ENCODE measurements at places on chromosomes 1 and 21.

DNA sequence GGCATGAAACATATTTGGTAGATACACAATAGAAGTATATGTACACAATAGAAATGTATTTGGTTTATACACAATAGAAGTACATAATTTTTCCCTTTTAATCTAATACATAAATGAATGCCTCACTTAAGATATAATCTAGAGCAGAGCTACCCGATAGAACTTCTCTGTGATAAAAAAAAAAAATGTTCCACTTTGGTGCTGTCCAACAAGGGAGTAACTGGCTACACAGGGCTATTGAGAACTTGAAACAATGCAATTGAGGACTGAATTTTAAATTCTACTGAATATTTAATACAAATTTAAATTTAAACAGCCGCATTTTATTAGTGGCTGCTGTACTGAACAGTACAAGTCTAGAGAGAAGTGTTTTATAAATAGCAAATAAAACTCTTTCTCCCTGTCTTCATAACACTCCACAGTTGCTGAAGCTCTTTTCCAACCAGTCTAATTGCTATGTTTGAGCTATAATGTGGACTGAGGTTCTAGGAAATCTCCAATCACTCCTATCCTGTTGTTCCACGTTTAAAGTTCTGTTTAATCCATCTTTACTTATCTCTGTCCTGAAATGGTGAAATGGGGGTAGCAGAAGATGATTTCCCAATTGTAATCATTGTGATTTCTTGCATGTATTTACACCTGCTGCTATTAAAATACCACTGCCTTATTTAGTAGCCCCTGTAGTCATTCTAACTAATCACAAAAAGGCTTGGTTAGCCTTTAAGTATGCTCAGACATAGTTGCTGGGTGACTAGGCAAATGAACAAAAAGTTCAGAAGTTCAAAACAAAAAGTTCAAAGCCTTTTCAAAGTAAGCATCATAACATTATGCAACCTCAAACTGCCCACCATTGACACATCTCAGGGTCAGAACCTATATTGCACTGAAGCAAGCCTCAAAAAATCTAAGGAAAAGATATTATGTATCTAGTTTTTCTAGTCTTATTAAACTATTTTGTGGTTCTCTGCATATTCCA, 192.3 kb upstream of the C1orf87 start:
- no peak for DNase-seq

DNA sequence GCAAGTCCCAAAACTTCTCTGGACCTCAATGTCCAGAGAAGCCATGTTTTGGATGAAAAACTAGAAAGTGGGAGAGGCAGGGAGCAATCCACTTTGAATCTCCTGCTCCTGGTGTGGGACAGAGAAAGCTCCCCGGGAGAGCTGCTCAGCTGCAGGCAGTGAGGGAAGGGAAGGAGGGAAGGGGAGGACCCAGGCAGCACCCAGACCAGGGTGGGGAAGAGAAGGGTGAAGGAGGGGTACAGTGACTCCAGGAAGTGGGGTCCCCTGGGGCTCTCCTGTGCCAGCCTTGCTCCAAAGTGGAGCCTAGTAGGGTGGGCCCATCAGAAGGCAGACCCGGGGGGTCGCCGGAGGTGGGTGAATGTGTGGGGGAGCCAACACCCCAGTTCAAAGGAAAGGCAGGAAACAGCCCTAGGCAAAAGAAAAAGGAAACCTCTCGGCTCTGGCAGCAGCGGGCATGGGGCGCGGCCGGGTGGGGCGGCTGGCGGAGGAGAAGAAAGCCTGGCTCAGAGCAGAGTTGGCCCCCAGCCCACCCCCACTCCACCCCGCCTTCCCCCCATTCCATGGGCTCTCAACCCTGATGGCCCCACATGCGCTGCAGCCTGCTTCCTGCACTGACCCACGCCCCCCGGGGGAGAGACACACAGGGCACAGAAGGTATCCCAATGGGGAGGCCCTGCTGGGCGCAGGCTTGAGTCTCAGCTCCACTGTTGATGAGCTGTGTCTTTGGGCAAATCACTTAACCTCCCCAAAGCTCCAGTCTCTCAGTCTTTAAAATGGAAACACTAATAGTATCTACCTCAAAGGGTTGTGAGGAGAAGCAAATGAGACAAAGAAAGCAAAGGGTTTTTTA, 5.7 kb downstream of the LGR6 start:
- DNase-seq = no peak

DNA sequence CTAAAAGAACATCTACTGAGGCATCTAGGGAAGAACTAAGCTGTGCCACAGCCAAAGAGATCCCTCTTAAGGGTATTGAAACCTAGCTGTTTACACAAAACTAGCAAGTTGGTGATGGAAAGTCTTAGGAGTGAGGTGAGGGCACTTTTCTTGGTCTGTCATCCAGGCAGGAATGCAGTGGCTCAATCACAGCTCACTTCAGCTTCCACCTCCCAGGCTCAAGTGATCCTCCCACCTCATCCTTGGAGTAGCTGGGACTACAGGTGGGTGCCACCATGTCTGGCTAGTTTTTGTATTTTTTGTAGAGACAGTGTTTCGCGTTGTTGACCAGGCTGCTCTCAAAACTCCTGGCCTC, 2.4 kb downstream of the PLEKHO1 start:
- DNase-seq = no peak

DNA sequence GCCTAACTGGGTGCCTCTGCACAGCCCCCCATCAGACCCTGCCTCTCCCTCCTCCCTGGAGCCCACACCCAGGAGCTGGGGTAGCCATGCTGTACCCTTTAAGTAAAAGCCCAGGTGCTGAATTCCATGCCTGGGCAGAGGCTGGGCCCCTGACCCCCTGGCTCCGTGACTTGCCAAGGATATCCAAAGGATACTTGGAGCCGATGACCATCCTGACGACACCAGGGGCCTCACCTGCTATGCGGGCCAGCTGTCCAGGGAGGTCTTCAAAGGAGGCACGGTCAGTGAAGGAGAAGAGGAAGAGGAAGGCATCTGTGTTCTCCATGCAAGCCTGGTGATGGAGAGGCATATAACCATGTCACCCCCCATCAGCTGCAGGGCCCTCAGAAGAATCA, 4.7 kb downstream of the CPLANE2 start:
- no peak for DNase-seq

DNA sequence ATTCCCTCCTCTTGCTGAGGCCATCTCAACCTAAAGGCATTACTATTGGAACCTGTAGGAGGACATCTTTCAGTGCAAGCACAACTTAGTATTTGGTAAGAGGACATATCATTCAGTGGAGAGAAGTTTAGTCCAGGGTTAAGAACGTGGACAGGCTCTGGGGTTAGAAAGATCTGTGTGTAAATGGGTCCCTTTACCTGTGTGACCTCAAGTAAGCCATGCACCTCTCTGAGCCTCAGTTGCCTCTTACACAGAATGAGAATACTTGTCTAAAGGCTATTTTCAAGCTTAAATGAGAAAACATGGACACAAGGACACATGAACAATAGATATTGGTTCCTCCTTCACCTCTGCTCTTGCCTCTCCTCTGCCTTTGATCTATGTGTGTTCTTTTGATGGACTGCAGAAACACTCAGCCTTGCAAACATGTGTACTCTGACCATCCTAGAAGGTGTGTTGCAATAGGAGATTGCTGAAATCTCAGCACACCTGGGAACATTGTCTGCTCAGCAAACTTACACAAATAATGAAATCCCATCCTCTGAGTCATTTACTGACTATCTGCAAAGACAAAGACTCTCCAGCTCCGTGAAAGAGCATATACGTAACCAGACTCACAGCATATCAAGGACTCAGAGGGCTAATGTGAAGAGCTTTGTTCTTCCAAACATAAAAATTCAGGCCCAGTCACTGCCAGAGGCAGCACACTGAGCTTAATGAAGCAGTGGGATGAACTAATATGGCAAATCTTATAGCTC, 143.8 kb downstream of the DAB1 start:
- DNase-seq = peak; percentile 74

- DNase-seq = no peak
These were observed 76.4 kb downstream of the FOXD2 start for GRCh38 chr1:47514229-47514628.

- DNase-seq = no peak
These were observed 18.5 kb downstream of the MIGA1 start for GRCh38 chr1:77797991-77798390.

DNA sequence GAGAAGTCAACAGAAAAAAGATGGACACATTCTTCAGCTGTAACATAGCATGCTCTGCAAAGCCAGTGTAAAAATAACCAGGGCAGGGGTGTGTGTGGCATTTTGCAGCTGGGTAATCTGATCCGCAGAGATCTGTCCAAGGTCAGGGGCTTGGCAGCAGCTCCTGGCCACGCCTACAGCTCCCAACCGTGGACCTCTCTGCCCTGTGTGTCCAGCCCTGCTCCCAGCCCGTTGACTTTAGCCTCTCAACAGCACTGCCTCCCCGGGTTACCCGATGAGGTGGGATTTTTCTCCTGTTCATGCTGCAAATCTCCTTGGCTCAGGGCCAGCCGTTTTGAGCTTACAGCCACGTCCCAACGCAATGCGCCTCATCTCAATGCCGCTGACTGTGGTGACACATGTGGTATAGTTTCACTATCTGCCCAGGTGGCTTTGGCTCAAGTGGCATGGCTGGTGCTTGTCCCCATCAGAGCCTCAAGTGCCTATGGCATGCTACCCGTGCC, 68.1 kb downstream of the VWA5B1 start:
- peak; percentile 90 for DNase-seq

- DNase-seq = no peak
These were observed 52.3 kb upstream of the COL18A1 start for GRCh38 chr21:45352621-45353139.

GRCh38 chr1:204172404-204173029, 6.4 kb upstream of the REN start:
- no peak for DNase-seq

DNA sequence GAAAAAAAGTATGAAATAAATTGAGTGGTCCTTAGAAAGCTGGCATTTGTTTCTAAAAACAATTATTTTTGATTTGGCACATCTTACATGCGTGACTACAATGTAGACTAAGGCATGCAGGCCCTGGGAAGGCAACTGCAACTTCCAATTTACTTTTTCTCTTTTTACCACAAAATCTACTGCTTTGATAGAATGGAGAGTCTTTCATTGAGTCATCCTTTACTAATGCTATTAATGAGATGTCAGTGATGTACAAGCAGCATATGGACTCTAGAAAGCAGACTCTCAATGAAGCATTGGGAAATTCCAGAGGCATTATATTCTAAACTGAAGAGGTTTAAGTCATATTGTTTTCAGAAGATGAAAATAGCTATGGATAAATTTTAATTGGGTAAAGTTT, 29.6 kb upstream of the PRRX1 start:
- DNase-seq = no peak

DNA sequence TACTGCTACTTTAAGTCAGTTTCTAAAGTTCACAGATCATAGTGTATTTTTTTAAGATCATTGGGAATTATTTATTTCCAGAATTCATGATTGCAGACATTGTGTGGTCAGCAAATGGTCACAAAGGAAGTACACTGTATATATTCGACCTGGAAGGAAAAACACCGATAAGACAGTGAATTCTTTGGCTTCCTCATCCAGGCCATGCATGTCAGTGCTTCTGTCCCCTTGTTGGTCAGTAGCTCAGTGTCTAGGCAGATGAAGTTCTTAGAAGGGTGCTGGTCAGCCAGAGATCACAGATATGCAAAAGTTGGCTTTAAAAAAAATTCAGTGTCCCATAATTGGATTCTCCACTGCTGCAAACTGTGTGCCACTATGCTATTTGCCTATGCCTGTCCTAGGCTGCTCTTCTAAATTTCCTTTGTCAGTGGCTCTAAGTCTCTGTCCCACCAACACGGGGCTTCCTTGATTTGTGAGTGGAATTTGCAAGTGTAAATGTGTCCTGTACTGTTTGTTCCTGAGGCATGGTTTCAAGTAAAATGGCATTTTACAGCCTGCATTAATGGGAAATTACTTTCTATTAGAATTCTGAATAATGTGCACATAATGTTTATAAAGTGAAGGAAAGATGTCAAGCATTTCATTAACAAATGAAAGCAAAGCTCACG, 12.0 kb upstream of the VAMP4 start:
- no peak for DNase-seq

DNA sequence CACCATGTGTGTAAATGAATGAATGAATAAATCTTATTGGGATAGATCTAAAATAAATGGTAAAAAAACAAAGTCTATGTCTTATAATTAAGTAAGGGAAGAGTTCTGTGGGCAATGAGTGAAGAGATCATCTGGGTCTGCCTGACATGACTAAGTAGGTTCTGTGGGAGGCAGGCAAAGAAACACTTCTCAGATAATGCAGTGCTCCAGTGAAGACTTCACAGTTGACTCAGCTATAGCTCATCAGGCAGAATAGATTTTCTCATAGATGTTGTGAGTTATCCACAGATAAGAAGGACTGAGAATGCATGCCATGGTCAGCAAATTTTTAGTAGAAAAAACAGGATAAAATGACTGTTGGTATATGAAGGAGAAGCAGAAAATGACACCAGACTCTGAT, 12.4 kb downstream of the KRTAP22-2 start:
- DNase-seq = no peak

GRCh38 chr1:168483539-168483938, 60.3 kb downstream of the XCL2 start:
- DNase-seq = no peak

DNA sequence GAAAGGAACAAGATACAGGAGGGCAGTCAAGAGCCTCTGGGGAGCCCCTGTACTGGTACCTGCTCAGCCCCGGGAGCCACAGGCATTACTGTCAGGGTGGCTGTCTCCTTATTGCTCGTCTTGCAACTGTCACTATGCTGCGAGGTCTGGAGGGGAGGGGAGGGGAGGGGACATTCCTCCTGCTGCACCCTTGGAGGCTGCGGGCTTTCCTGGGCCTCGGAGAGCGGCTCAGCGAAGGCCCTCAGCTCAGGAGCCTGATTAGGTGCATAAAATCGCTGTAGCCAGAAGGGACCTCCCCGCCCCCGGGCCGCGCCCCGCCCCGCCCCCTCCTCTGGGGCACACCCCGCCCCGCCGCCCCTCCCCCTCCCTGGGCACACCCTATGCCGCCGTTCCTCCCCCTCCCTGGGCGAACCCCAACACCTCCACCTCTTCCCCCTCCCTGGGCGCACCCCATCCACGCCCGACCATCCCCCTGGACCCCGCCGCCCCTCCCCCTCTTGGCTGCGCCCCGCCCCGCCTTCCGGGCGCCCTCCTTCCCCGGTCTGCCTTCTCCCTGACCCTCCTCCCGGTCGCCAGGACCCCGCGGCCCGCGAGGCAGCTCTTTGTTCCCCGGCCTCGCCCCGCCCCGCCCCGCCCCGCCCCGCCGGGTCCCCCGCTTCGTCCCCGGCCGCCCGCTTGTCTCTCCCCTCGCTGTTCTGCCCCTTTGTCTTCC, 35.5 kb downstream of the CACHD1 start:
- DNase-seq = peak; percentile 14

GRCh38 chr21:25362375-25363267, 244.7 kb downstream of the MRPL39 start:
- no peak for DNase-seq

DNA sequence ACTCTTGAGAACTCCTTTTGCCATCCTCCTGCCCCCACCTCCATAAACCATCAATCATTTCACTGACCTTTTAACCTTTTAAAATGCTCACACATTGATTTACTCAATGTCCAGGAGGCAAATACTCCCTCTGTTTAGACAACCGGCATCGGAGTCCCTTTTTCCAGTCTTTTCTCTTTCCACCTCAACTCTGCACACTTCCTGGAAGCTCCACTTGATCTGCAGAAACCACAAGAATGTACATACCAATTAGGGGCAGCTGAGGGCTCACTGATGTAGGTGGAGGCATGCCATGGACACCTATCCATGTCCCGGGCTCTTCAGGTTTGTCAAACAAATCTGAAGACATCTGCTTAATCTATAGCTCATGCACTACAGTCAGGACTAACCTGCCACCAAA, 5.3 kb upstream of the AMIGO1 start:
- DNase-seq = no peak
